ENCODE measurements at places on chromosomes 1 and 21. TPM values are rescaled to one million over a fixed set of nuclear protein-coding genes. Genes with fewer than 3 reads are reported as not detected.

The PDC gene
- total RNA-seq, result not detected

The RNF207 gene
- 33.7 TPM for total RNA-seq

The GPR161 gene
- 4.8 TPM for total RNA-seq

The BRINP2 gene
- total RNA-seq, result 0.20 TPM

The GPR3 gene
- total RNA-seq, result 0.54 TPM

GRCh38 chr1:54239035-54239383 lies 39.0 kb downstream of the MRPL37 start:
- no peak for DNase-seq

- DNase-seq, result peak; percentile 10
Measured at GRCh38 chr1:203645996-203646395, 19.4 kb downstream of the ATP2B4 start.

DNA sequence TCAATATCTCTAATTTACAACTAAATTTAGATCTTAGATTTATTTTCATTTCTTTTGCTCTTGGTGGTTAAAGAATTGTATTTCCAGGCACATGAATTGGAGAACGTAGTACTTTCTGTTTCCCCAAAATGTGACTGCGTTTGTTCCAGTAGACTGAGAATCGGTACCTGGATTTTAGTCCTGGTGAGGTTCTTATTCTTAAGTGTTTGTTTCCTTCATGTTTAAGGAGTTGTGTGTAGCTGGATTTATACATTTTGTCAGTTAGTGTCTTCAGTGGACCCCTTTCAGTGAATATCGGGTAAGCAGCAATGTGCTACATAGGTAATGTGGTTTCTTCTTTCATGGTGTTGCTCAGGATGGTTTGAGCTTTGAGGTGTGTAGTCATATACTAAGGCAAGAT lies 6.8 kb downstream of the MIER1 start:
- DNase-seq, result no peak

- DNase-seq, result no peak
Measured at GRCh38 chr1:193593147-193593885, 406.9 kb upstream of the B3GALT2 start.

- peak; percentile 24 for DNase-seq
Measured at GRCh38 chr1:66648901-66649595, 103.2 kb upstream of the DYNLT5 start.

DNA sequence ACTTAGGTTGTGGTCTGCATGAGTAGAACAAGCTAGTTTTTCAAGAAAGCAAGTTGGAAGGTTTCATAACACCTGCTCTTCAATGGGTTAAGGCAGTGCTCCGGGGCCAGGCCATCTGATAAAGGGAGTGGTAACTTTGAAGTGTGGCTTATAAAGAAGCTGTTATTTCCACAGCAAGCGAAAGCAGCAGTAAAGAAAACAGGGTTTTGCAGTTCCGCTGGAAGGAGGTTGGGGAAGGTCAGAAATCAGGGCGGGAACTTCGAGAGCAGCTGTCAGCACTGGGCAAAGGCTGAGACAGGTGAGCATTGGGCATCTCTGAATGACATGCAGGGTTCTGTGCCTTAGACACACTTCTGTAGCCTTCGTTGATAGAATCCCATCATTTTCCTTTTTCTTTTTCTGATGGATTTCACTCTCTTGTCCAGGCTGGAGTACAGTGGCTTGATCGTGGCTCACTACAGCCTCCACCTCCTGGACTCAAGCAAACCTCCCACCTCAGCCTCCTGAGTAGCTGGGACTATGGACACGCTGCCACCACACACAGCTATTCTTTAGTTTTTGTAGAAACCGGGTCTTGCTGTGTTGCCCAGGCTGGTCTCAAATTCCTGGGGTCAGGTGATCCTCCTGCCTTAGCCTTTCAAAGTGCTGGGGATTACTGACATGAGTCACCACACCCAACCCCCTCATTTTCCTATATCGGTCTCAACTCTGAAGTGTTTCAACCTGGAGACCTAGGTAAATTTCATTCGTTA lies 20.5 kb downstream of the TMEM51 start:
- no peak for DNase-seq

DNA sequence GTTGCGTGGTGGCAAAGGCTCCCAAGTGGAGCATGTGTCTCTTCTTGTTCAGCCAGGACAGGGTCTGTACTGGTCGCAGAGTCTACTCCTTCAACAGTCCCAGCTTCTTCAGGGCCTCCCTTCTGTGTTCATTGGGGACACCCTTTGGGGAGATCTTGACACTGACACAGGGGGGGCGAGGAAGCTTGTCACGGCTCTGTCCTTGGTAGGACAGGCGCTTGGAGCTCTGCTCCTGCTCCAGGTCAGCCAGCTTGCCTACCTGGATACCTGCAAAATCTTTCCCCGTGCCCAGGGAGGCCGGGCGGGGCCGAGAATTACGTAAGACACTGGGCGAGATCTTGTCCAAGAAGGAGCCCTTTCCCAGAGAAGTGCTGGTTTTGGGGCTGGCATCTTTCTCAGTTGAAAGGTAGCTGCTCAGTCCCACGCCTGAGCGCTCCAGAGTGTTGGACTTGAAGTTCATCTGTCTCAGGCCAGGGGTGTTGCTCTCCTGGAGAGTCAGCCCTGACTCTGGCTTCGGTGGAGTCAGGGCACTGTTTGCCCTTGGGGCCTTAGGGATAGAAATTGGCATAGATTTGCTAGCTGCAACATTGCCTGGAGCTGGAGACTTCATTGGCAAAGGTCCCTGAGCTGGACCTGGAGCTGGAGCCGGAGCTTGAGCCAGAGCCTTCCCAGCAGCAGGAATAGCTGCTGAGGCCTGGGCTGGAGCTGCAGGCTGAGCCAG lies 10.5 kb downstream of the C1orf116 start:
- DNase-seq, result no peak

DNA sequence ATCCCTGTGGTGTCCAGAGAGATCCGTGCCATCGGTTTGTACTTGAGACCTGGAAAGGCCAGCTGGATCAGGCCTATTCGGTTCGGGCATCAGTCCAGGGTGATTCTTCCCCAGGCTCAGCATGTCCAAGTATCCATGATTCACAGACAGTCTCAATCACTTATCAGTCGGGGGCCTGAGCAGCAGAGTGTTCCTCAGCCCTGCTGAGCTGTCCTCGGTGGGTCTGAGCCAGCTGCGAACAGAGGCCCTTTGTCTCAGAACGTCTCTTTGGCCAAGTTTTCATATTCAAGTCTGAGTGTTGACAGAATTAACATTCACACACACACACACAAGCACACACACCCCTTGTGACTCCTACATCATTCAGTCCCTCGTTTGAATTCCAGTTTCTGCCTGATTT lies 33.4 kb upstream of the OSBPL9 start:
- DNase-seq, result peak; percentile 94

Measured in right cardiac atrium (tissue), 5 donors.